Heart left ventricle (tissue), 16 donors: ENCODE measurements at places on chromosomes 1 and 21. TPM values are rescaled to one million over a fixed set of nuclear protein-coding genes. Genes with fewer than 3 reads are reported as not detected.

GRCh38 chr1:10101929-10102328 is 69.2 kb downstream of the UBE4B start:
- DNase-seq: no peak
- H3K4me1 ChIP-seq: peaks cover 5% of the 10 kb centered on the region
- no peak overlapping the region for H3K27ac ChIP-seq
- no peak overlapping the region for H3K4me3 ChIP-seq
- peaks cover 90% of the 10 kb centered on the region for H3K36me3 ChIP-seq

CA6 gene
- total RNA-seq: not detected

DNA sequence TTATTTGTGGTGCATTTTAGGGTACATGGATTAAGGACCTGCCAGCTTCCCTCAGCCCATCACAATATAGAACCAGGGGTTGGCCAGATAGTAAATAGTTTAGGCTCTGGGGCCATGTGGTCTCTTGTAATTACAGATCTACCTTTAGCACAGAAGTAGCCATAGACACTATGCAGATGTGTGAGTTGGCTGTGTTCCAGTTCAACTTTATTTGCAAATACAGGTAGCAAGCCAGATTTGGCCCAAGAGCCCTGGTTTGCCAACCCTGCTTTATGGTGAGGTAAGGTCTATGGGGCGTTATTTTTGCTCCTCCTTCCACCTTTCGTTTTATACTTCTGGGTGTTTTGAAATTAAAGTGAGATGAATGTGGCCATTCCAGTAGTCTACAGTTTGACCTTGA is 48.7 kb downstream of the MRPS6 start:
- DNase-seq: no peak
- H3K4me3 ChIP-seq: no peak overlapping the region
- no peaks in the 10 kb centered on the region for H3K27me3 ChIP-seq
- H3K36me3 ChIP-seq: peaks cover 15% of the 10 kb centered on the region

DNA sequence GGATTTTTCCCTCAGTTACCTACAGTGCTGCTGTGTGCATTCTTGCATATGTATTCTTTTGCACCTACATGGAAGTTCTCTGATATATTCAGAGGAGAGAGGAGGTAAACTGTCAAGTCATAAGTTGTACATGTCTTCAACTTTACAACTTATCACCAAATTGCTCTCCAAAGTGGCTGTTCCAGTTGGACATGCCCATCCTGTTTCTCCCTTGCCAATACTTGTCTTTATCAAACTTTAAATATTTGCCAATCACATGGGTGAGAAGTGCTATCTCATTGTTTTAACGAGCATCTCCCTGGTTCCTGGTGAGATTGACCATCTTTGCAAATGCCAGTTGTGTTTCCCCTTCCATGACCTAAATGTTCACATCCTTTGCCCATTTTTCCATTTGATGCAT is 88.2 kb downstream of the KIF26B start:
- no peak overlapping the region for H3K4me3 ChIP-seq
- H3K36me3 ChIP-seq: no peaks in the 10 kb centered on the region
- no peak overlapping the region for H3K27ac ChIP-seq
- no peak for DNase-seq

REG4 gene
- not detected for total RNA-seq

DNA sequence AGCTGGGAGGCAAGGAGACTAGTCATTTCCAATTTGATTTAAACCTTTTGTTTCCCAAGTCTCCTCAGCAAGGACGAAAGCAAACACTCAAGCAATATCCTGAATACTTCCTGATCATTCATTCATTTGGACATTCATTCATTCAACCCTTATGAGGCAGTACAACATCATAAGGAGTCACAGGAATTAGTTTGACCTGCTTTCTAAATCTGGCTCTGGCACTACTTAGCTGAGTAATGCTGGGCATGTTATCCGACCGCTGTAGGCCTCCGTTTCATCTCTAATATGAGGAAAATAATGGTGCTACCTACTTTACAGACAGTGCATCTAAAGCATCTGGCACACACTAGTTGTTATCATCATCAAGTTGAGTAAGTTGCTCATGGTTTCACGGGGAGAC is 11.7 kb downstream of the FAM78B start:
- H3K4me1 ChIP-seq: no peaks in the 10 kb centered on the region
- H3K27ac ChIP-seq: no peak overlapping the region
- H3K4me3 ChIP-seq: no peak overlapping the region
- H3K27me3 ChIP-seq: no peaks in the 10 kb centered on the region

JMJD4 gene
- 8.5 TPM for total RNA-seq

DNA sequence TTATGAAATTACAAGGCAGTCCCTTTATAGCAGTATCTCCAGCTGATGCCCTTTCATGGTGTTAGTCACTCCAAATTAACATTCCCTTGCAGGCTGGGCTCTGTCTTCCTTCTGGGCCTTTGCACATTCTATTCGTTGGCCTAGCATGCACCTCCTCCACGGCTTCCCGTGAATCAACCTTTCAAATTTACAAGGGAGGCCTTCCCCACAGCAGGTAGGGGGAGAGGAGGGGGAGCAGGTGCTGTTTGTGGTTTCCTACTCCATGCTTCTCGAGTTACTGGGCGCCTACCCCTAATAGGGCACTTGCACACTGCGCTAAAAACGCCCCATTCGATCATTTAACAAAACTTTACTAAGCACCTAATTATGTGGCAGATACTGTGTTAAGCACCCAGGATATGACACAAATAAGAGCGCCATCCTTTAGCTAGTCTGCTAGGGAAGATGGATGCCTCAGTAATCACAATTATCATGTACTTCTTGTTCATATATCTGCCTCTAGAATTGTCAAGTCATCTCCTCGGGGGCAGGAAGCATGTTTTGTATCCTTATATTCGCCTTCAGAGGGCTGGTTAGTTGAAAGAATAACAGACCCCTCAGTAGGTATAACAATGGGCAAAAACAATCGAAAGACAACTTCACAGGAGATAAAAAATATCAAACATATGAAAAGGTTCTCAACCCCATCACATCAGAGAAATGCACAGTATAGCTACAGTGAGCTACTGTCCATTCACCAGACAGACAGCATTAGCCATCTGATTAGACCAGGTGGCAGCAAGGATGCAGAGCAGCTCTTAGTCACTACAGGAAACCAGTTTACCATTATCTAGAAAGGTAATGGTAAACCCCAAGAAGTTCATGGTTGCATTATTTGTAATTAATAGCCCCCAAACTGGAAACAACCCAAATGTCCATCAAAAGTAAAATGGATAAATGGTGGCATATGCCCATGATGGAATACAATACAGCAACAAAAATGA is 1.7 kb upstream of the ADAR start:
- H3K4me1 ChIP-seq: peaks cover 8% of the 10 kb centered on the region
- DNase-seq: no peak
- no peaks in the 10 kb centered on the region for H3K36me3 ChIP-seq
- no peak overlapping the region for H3K4me3 ChIP-seq
- H3K27ac ChIP-seq: peak overlapping the region; percentile 88
